ENCODE measurements at places on chromosomes 1 and 21.

DNA sequence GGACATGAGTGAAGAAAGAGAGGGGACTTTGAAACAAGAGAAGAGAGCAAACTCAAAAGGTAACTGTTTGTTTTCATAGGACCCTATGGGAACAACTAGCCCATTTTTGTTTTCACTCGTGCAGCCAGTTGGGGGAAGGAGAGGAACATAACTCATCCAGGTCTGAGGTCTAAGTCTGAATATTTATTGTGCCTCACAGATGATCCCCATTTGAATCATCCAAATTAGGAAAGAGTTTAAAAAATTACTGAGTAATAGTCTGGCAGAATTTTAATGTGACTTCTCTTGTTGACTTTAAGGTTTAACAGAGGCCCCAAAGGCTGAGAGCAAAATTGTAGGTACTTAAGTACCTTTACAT, 10.4 kb upstream of the TSPAN2 start:
- no peak for DNase-seq

GRCh38 chr1:235075048-235075776, 53.4 kb downstream of the TOMM20 start:
- peak; percentile 95 for DNase-seq

GRCh38 chr1:56329970-56330369, 249.4 kb downstream of the PLPP3 start:
- DNase-seq: no peak

GRCh38 chr1:53687901-53688300, 51.1 kb downstream of the GLIS1 start:
- DNase-seq: no peak

DNA sequence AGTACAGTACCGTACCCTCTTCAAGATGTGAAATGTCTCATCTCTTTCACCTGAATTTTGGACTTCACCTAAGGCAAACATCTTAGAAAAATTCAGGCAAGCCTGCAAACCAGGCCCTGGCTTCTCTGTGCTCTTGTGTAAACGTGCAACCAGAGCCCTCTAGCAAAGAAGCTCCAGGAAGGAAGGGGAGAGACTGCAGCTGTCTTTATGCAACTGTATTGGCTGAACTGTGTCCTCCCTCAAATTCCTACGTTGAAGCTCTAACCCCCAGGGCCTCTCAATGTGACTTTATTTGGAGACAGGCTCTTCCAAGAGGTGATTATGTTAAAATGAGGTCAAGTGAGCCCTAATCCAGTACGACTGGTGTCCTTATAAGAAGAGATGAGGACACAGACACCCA, 60.3 kb downstream of the SLC45A1 start:
- DNase-seq: no peak

DNA sequence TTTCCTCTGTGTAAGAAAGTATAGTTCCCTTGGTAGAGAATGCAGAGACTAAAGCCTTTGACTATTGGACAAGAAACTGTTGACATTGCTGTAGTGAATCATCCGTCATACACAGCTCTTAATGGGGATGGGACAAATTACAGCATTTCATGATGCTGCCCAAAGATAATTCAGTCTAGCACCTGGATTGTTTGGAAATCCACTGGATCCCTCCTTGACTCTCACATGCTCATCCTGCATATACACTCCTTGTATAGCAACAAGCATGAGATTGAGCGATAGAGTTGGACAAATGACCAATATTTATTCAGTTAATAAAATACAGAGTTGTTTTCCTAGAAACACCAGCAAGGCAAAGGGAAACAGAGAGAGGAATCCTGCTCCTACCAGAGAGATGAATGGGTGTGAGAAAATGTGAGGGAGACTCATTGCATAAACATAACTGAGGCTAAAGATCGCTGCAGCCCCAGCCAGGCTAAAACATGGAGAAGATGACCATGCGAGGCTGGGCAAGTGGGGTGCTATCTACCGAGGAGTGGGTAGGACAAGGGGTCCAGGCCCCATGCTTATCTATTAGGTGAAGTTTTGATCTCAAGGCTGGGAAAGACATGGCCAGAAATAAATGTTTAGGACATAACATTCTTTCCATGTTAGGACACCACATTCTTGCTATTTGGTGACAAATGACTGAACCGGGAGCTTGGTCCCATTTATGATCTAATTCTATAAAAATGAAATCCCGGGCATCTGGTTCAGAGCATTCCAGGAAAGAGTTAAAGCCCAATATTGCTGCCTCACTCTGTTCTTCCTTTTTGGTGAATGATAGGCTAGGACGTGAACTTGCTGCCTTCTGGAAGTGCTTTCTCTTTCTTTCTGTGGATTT, 153.2 kb downstream of the TGFB2 start:
- no peak for DNase-seq

DNA sequence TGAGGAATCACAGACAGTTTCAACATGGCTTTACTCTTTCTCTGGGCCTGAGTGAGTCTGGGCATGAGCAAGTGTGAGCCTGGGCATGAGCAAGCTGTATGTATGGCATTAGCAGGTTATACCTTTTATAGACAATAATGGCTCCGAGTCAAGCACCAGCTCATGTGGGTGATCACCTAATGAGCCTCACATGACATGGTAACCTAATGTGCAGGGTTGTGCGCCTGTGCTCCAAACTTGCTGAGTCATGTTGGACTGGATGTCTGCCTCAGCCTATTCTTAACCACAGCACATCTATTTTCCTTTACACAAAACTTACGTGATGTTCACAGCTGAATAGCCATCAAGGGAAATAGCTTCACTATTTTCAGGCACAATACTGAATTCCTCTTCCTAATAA, 236.2 kb upstream of the NRIP1 start:
- no peak for DNase-seq

Data from cerebellar cortex (tissue), 1 donor.